ENCODE measurements at places on chromosomes 2 and 18.
A peak's percentile ranks its signal among the peaks of the same experiment; 100 is the strongest.

DNA sequence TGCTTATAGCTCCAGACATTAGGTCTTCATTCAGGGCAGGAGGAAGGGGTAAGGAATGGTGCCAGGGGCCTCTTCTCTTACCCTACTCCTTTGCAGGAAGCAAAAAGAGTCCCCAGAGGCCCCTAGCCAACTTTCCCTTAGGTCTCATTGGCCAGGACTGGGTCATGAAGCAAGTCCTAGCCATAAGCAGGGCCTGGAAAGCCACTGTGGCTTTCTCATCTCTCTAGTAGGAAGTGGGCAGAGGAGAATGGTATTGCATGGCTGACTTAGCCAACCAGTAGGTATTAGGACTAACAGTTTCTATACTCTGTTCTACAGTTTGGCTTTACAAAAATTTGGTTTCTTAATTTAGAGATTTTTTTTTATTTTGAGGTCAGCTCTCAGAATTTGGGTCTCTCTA lies 4.8 kb downstream of the FAM228A start:
- DNase-seq = no peak

GRCh38 chr2:156947261-156947660 lies 310.2 kb upstream of the GALNT5 start:
- DNase-seq = no peak

GRCh38 chr18:6096730-6097129 lies 201.4 kb upstream of the TMEM200C start:
- no peak for DNase-seq

- DNase-seq = peak; percentile 49
These were observed 60.2 kb downstream of the PDE1A start for GRCh38 chr2:182366628-182367027.

- no peak for DNase-seq
These were observed 48.1 kb downstream of the AQP12A start for GRCh38 chr2:240739797-240740196.

DNA sequence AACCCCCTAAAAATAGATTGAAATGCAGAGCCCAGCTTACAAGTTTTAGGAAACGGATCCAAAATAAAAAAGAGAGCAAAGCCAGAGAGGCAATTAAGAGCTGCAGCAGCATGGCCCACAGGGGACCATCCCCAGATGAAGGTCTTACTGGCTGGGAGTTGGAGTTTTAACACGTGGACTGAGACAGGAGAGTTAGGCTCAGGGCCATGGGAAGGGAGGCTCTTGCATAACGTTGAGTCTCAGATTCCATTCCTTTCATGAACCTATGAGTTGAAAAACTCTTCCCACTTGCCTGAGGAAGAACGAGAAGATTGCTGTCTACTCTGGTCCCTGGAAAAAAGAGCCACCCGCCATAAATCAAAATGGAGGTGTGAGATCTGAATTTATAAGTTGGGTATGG lies 101.8 kb upstream of the NDUFV2 start:
- no peak for DNase-seq

DNA sequence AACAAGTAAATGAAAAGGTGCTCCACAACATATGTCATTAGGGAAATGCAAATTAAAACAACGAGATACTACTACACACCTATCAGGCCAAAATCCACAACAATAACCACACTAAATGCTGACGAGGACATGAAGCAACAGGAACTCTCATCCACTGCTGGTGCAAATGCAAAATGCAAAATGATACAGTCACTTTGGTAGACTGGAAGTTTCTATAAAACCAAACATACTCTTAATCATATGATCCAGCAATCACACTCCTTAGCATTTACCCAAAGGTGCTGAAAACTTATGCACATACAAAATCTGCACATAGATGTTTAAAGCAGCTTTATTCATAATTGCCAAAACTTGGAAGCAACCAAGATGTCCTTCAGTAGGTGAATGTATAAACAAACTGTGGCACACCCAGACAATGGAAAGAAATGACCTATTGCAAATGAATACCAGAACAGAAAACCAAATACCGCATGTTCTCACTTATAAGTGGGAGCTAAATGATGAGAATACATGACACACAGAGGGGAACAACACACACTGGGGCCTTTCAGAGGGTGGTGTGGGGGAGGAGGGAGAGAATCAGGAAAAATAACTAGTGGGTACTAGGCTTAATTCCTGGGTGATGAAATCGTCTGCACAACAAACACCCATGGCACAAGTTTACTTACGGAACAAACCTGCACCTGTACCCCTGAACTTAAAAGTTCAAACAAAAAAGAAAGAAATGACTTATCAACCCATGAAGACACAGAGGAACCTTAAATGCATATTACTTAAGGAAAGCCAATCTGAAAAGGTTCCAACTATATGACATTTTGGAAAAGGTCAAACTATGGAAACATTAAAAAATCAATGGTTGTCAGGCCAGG lies 80.4 kb downstream of the ASXL2 start:
- DNase-seq = no peak

GRCh38 chr2:127094509-127095366 lies 12.2 kb downstream of the BIN1 start:
- DNase-seq = no peak

DNA sequence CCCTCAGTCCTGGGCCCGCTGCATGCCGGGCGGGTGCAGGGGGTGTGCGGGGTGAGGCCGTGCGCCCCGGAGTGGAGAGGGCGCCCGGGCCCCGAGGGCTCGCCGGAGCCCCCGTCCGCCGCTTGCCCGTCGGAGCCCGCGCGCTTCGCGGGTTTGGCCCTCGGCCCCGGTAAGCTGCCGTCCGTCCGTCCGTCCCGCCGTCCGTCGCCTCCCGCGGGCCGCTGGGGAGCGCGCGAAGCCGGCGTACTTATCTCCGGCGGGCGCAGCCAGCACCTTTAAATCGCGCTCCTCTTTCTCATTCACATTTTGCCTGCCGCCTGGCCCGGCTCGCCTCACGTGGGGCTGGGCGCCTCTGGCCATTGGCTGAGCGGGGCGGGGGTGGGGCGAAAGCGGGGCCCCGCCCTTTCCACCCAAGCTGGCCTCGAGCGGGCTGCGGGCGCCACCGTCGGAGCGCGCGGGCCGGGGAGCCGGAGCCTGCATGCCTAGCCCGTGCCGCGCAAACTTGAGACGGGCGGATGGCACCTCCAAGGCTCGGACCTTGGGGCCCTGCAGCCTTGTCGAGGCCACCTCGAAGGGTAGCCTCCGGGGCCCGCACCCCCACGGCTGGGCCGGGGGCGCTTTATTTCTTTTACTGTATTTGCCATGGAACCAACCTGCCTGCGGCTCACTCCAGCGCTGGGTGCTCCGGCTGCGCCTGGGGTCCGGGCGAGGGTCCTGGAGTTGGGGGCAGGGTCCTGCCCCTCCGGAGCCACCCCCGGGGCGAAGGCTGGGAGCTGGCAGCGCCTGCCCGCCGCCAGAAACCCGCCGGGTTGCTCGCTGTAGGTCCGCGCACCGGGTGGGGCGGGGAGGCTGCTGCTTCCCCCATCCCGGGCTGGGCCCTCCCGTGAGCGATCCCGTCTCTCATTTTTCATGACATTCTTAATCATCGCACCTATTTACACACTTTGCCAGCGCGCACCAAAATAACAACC lies at the start of gene GBX2:
Gene GBX2 (minus strand): TSS at position 277 of the 971 bp plus-strand sequence. CDS start 415 bp downstream, outside the sequence.
- peak; percentile 62 for DNase-seq

DNA sequence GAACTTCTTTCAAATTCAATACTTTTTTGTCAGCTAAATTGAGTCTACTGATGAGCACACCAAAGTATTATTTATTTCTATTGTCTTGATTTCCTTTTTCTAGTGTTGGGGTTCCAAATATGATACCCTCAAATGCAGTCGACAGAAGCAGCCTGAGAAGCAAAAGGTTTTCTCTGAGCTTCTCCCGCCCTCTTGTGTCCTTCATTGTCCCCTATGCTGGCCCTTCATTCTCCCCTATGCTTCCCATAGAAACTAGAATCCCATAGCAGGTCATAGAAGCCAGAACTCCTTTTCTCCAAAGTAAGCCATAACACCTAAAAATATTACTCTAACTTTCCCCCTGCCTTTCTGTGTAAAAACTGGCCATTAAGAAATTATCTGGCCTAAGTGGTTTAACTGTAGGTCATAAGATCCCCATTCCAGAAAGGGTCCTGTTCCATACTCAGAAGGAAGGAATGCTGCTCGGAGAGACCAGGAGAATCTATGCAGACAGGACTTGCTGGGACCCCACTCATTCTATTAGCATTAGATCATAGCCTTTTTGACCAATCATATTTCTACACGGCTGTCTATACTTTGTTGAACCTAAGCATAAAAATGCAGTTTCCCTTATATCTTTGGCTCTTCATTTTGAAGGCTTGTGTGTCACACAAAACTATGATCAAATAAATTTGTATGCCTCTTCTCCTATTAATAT lies 764.6 kb upstream of the PKDCC start:
- no peak for DNase-seq

- DNase-seq = no peak
These were observed 8.4 kb downstream of the PTMA start for GRCh38 chr2:231716666-231717280.

GRCh38 chr2:189363559-189363958 lies 77.7 kb upstream of the WDR75 start:
- no peak for DNase-seq

- DNase-seq = no peak
These were observed 530.8 kb downstream of the ADCYAP1 start for GRCh38 chr18:1435487-1435886.

DNA sequence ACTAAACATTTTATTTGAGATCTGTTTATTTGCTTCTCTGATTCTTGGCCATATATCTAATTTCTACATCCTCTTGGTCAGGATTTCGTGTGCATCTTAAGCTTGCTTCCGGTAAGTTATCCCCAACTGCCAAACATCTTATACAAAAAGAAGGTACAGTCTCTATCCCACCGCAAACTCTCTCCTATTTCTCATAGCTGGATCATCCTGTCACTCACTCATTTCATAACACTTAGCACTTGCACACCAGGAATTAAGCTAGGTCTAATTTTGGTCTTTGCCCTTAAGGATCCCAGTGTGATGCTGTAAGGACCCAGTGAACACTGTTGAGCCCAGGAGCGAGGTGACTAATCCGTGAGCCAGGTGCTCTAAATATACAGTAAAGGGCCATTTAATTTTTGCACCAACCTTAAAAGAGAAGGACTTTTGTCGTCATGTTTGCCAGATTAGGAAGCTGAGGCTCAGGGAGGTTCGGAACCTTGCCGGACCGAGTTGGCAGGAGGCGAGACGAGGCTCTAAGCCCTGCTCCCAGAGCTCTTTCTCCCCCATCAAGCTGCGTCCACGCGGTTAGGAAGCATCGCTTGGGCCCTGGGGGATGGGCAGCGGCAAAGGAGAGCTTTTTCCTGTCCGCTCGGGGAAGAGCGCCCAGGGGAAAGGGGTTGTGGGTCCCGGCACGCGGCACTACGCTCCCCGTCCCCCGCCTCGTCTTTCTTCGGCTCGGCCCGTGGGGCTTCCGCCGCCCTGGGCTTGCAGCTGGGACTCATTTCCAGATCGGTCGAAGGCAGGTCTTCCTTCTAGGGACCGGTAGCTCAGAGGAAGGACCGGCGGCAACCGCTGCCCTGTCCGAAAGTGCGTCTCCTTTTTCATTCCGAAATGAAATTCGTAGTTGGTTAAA lies 4.1 kb upstream of the ITPRIPL1 start:
- peak; percentile 43 for DNase-seq

- DNase-seq = no peak
These were observed 30.8 kb downstream of the SH3YL1 start for GRCh38 chr2:233030-233429.

GRCh38 chr2:102826904-102827303 lies 65.1 kb downstream of the TMEM182 start:
- peak; percentile 70 for DNase-seq

GRCh38 chr2:216217904-216218260 lies 108.7 kb downstream of the XRCC5 start:
- no peak for DNase-seq

- DNase-seq = no peak
These were observed 201.5 kb downstream of the FAM210A start for GRCh38 chr18:13524811-13525210.

GRCh38 chr2:70831861-70832260 lies 3.8 kb downstream of the CD207 start:
- no peak for DNase-seq

GRCh38 chr2:68250196-68250595 lies 2.1 kb downstream of the PPP3R1 start:
- no peak for DNase-seq

DNA sequence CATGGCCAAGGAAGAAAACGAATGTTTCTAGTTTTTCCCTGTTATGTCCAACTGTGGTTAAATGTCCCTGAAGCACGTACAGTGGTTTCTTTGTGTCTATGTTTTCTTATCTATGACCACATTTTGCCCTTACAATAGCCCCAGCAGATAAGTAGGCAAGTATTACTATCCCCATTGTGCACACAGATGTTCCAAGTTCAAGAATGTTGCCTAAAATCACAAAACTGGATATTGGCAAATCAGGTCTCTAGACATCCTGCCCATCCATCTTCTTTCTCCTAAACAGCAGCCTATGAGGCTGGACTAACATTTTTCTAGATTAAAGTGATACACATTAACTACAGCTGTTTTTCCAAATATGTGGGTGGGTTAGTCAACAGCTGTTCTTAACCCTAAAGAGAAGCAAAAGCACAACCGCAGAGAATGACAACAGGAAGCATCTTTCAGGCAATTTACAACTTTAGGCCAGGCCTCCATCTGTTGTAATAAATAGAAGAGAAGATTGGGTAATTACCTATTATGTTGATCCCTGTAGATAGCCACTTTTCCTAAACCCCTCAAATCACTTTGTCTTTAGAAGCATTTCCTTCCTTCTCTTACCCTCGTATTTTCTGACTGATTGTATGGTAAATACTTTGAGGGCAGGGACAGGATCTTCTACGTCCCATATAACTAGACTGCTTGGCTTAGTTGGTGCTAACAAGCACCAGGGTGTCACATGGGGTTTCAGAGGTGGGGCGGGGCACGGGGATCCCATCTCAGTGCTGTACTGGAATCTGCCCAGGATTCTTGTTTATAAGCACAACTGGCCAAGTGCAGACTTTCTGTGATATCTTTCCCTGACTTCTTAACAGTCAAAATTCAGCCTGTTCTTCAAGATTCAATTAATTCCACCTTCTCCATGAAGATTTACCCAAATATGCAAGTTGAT lies 132.1 kb upstream of the SETBP1 start:
- DNase-seq = no peak

DNA sequence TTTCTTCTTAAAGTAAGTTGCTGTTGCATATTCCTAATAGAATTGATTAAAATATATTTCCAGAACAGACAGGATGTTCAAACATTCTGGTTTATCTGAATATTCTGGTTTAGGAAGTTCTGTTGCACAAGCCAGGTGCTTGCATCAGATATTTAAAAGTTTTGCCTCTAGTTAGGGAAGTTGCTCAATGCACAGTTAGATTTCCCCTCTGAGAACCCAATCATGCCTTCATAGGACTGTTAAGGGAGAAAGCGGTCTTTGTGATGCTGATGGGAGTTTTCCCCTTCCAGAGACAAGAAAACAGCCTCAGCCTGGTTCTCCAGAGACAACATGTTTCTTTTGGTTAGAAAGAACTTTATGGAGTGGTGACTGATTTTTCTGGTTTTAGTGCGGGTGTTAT lies 65.6 kb upstream of the REV1 start:
- no peak for DNase-seq
